Naive B cell (primary cell): ENCODE measurements at places on chromosomes 2 and 18.

DNA sequence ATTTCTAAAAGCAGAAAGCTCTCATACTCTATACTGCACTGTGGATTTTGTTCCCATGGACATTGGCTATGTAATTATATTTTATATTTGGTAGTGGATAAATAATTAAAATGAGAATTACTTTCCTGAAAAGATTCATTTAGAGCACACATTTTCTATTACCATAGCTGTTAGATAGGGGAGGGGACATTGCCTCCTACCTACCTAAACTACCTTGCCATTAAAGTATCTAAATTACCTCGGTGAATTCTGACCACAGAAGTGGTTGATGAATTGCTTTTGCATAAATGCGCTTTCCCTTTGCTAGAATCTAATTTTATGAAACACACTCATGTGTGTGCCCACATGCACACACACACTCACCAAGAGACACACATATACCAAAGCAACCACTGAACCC lies 329.1 kb downstream of the MTX2 start:
- DNase-seq, result no peak

DNA sequence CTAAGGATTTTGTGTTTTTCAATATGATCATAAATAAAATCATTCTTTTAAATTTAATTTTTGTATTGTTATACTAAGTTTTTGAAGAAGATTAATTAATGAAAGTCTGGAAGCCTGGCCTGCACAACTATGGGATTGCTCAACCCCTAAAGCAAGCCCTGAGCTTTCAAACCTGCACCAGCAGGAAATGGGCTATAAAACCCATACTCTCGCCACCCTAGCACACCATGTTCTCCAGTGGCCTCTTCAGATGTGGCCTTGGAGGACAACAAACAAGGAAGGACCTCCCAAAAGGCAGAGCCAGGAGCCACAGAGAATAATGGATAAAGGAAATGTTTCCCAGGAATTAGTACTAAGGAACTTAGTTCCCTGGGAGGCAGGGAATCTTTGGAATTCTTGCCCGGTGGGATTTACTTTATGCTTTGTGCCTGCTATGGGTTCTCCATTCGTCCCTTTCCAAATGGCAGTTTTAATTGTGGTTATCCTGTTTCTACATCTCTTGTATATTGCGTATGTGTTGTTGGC lies 212.5 kb downstream of the ZFP36L2 start:
- DNase-seq, result no peak

- DNase-seq, result peak; percentile 75
Measured at GRCh38 chr2:219277703-219278654, 1.2 kb upstream of the DNAJB2 start.

DNA sequence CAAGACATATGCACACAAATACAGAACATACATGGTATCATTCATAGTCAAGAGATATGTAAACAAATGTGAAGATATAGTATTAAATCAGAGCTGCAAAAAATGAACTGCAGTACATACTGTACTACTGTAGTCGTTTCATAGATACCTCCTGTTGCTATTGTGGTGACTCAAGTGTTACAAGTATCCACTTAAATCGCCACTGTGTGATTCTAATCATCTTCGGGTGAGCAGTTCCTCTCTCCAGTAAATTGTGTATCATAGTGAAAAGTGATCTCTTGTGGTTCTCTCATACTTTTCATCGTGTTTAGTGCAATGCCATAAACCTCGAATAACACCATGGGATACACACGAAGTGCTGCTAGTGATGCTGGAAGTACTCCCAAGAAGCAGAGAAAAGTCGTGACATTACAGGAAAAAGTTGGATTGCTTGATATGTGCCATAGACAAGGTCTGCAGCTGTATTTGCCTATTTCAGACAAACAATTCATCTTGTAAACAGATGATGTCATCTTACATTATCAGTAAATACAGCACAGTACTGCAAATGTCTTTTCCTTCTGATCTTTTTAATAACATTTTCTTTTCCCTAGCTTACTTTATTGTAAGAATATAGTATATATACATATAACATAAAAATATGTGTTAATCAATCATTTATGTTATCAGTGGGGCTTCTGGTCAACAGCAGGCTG lies 222.2 kb downstream of the BCL11A start:
- no peak for DNase-seq

- DNase-seq, result no peak
Measured at GRCh38 chr2:70981866-70982810, 3.7 kb downstream of the ANKRD53 start.

DNA sequence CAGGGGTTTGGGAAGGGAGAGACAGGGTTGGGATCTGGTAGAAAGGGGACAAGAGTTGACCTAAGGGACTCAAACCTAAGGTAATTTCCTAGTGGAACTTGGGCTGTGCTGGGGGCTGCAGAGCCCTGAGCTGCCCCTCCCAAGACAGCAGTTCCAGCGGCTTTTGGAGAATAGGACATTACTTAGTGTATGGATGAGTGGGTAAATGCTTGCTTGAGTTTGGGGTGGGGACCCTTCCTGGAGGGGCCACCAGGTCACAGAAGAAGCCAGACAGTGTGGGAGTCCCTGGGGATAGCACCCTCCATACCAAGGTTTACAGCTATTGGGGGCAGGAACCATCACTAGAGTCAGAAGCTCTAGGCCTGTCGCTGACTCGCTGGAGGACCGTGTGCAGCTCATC lies 111.5 kb downstream of the CAPN13 start:
- DNase-seq, result no peak

DNA sequence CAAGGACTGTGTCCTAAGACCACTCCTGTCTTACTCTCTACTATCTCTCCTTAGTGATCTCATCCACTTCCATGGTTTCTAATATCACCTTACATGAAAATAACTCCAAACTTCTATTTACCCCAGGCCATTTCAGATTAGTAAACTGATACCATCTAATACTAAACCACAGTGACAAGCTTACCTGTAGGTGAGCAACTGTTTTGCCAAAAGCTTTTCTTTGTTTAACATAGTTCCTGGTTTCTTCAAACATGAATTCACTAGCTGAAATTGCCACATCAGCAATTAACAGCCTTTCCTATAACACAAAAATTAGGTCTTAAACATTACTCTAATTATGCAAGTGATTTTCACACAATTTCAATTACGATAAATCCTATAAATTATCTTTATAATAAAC lies 22.1 kb downstream of the ACADL start:
- DNase-seq, result no peak

DNA sequence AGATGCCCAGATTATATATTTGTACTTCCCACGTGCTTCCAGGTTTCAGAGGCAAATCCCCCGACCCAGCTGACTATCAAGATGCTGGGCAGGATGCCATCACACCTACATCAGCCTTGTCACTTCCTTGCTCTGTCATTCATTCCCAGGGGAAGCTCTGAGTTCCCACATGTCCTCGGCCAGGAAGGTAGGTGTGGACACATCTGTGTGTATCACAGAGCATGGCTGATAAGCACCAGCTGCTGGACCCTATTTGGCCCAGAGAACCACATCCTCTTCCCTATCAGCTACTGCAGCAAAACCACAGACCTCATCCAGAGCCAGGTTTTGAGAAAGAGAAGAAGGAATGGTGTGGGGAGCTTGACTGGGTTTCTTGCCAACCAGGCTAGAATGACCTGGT lies 31.9 kb upstream of the ITGA6 start:
- DNase-seq, result no peak

GRCh38 chr18:70653671-70654070 lies 364.8 kb downstream of the SOCS6 start:
- DNase-seq, result no peak

DNA sequence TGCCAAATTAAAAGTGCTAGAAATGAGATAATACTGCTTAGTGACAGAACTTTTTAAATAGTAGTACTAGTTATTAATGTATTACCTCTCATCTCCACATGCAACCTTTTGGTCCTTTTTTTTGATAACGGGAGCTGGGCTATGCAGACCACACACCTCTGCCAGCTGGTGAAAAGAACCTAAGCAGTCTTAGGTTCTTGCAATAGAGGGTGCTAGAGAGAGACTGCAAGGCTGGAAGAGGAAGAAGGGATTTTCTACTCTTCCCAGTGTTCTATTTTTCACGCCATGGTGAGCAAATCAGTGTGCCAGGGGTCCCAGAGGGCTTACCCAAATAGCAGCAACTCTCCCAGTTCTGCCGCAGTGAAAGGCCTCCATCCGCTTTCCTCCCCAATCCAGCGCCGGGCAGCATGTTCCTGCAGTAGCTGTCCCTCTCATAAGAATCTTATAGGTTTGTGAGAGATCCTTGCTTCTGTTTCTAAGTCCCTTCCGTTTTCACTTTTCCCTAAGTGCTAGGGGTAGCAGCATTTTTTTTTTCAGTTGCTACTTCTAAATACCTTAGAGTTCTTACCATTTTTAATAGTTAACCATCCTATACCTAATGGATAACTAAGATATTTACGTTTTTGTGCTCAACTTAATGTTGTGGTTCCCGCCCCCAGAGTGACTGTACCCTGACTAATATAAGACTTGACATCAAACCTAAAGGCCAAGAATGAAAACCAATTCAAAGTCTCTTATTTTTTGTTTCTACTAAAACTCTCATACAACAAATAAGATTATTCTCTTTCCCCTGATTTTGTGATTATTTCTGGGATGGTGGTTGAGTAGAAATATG lies 69.4 kb upstream of the UBE2E3 start:
- DNase-seq, result no peak

DNA sequence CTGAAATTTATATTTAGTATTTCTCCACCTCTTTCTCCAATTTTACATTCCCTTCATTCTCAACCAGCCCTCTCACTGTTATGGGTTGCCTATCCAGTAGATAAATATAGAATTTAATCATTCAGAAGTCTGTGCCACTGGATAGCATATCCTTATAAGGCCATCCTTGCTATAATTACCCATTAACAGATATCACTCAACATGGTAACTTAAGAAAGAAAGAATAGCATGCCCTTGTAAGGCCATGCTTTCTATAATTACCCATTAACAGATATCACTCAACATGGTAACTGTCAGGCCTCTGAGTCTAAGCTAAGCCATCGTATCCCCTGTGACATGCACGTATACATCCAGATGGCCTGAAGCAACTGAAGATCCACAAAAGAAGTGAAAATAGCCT lies 1137.4 kb upstream of the FAM98A start:
- DNase-seq, result no peak

- DNase-seq, result peak; percentile 83
Measured at GRCh38 chr2:191617575-191617974, 60.4 kb upstream of the NABP1 start.

GRCh38 chr2:159497256-159497655 lies 119.1 kb downstream of the BAZ2B start:
- no peak for DNase-seq

DNA sequence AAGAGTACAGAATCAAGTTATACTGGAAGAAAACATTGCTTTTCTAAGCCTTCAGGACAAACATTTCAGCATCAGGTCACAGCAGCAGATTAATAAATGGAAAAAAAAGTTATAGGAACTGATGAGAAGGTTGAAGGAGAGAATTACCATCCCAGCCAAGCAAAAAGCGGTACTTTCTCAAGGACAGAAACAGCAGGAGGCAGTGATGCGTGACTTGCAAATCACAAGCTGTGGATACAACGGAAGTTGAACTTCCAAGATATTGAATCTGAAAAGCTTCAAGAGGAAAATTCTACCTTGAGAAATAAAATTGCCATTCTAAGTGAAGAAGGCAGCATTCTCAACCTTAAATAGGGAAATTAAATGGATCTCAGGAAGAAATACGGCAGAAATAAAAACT lies 18.5 kb upstream of the SERPINB12 start:
- DNase-seq, result no peak

DNA sequence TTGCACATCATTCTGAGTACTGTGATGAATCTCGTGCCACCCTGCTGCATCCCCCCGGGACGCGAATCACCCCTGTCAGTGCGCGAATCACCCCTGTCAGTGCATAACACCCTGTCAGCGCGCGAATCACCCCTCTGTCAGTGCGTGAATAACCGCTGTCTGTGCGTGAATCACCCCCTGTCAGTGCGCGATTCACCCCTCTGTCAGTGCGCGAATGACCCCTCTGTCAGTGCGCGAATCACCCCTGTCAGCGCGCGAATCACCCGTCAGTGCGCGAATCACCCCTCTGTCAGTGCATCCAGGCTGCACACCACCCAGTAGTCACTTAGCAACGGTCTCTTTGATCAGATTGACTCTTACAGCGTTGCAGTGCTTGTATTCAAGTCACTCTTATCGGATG lies 134.4 kb upstream of the TPO start:
- no peak for DNase-seq

- DNase-seq, result no peak
Measured at GRCh38 chr18:616380-616995, 19.7 kb downstream of the CLUL1 start.

DNA sequence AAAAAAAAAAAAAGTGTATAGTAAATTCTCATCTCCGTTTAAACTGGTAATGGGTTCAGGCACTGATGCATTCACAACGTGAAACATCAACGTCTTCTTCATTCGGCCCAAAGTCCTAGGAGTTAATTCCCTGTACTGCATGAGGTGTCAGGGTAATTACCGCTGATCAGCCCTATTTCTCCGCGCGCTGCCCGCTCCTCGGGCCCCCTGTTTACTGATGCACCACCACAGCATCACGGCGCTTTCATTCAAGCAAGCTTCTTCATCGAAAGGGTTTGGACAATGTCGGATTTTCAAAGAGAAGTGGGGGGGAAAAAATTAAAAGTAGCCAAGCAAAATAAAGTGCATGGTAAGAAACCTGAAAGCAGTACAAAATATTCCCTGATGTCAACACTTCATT lies 352.0 kb upstream of the POU3F3 start:
- DNase-seq, result no peak
